ENCODE measurements at places on chromosomes 5 and 9. TPM values are rescaled to one million over a fixed set of nuclear protein-coding genes. Genes with fewer than 3 reads are reported as not detected.

RPL12 gene
- 1,510 TPM for total RNA-seq

LRRC26 gene
- 2.1 TPM for total RNA-seq

KCTD16 gene
- 0.34 TPM for total RNA-seq

TSSK1B gene
- total RNA-seq = under 0.01 TPM

REEP2 gene
- total RNA-seq = 0.34 TPM

GABRA1 gene
- total RNA-seq = not detected

All from nasal cavity respiratory epithelium epithelial cell of viscerocranial mucosa (primary cell).